ENCODE measurements at places on chromosomes 1 and 21.

GRCh38 chr1:74548961-74549750 lies 36.7 kb upstream of the LRRC53 start:
- DNase-seq: no peak

DNA sequence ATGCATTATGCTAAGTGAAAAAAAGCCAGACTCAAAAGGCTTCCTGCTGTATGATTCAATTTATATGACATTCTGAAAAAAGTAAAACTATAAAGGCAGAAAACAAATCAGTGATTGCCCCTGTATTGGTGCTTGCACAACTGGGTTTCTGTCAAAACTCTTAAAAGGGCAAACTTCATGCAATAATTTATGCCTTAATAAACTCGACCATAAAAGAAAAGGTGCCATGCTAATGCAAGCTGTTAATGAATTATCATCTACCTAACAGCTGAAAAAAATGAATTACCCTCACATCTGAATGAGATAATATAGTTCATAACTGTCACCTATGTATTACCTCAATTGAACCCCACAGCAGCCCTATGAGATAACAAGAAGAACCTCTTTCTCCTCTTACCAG lies 120.8 kb upstream of the ATP1A1 start:
- no peak for DNase-seq

DNA sequence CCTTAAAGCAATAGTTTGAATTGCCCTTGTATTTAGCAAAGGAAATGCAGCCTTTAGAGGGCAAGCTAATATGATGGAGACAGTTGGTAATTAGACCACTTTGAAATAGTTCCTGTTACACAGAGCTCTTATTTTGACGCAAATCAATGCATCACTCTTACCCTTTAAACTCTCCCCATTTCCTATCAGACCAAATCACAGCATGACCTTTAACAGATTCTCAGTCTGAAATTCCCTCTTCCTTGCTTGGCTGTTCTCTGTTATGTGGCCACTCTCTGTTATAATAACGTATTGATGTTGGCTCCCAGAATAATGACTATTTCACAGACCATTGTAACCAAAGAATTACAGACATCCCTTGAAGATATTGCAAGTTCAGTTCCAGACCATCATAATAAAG lies 66.9 kb upstream of the NGF start:
- DNase-seq: no peak

DNA sequence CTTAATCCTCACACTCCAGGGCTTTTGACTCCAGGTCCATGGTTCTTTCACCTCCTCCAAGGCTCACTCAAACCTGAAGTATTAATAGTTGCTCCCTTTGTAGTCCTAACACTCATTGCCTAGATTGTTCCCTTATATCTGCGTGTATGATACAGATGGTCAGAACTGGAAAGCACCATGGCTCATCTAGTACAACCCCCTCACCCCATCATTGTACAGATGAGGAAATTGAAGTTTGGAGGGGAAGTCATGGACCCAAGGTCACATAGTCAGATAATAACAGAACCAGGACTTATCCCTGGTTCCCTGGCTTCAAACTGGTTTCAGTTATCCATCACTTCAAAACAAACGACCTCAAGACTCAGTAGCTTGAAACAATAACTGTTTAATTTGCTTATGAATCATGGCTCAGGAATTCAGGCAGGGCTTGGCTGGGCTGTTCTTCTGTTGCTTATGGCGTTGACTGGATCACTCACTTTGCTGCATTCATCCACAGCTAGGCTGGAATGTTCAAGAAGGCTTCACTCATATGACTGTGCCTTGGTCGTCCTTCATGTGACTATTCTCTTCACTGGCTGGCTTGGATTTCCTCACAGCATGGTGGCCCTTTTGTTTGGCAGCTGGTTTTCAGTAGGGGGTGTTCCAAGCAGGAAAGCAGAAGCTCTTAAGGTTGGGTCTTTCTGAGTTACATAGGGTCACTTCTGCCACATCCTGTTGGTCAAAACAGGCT lies 5.0 kb downstream of the NOS1AP start:
- no peak for DNase-seq

DNA sequence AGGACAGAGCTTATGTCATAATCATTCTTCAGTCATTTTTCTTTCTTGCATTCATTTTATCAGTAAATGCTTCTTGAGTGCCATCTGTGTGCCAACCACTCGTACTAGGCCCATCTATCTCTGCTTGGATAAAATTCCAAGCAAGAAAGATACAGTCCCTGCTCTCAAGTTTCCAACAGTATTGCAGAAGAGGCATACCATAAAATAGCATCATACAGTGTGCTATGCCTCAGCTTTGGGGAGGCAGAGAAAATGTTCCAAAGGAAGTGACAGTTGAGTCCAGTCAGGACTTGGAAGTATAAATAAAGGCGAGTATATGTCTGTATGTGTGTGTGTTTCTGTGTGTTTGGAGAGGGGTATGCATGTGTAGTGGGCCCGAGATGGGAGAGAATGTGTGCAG lies 113.4 kb upstream of the HOOK1 start:
- DNase-seq: no peak

DNA sequence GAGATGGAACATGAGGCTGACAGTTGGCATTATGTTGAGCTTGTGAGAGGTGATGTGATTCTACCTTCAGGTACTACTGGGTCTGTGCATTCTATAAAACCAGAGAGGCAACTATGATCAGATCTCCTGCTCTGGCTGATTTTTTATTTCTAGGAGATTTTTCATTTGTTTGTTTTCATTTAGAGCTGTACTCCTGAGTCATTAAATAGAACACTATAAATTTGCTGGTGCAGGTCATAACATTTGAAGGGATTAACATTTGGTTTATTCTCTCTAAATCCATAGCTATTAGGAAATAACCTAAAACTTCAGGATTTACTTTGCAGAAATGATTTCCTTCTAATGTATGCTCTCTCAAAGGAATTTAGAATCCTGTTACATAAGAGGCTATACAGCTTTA lies 42.9 kb downstream of the MAGI3 start:
- DNase-seq: no peak

- no peak for DNase-seq
Observed at GRCh38 chr1:43885279-43885801, 48.3 kb upstream of the ARTN start.

GRCh38 chr1:208336137-208336518 lies 91.9 kb upstream of the PLXNA2 start:
- DNase-seq: no peak

- no peak for DNase-seq
Observed at GRCh38 chr1:44505210-44505993, 100.3 kb downstream of the RNF220 start.

DNA sequence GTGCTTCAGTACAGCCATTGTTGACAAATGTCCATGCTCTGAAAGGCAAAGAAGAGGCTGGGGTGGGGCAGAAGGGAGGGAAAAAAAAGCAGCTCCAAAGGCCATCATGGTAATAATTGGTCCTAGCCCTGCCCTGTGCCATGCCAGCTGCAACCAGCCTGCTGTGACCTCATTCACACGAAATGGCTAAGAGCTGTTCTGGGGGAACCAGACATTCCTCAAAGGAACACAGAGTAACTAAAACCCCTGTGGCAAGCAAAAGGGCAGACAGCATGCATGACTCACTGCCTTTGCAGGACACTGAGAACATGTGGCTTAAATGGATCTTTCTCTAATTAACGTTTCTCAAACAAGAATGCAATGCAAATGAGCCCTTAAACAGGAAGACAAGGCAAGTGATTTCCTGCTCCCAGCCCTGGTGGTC lies 42.3 kb downstream of the STYXL2 start:
- no peak for DNase-seq

DNA sequence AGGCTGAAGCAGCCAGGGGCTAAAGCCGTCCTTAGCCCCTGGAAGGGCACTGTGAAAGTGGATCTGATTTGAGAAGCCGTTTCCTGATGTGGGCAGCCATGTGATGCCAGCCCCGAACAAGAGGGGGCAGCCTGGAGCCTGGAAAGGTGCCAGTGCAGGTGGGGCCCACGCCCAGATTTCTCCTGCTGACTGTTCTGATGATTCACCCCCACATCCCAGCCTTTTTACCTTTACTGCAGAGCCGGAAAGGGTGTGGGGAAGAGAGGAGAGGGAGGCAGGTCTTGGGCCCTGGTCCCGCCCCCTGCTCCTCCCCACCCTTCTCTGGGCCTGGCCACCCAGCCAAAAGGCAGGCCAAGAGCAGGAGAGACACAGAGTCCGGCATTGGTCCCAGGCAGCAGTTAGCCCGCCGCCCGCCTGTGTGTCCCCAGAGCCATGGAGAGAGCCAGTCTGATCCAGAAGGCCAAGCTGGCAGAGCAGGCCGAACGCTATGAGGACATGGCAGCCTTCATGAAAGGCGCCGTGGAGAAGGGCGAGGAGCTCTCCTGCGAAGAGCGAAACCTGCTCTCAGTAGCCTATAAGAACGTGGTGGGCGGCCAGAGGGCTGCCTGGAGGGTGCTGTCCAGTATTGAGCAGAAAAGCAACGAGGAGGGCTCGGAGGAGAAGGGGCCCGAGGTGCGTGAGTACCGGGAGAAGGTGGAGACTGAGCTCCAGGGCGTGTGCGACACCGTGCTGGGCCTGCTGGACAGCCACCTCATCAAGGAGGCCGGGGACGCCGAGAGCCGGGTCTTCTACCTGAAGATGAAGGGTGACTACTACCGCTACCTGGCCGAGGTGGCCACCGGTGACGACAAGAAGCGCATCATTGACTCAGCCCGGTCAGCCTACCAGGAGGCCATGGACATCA lies at the start of gene SFN:
TSS of gene SFN (plus strand) at position 369 of the 904 bp plus-strand sequence. CDS start at position 433, 64 bp downstream.
- DNase-seq: no peak

- DNase-seq: no peak
Observed at GRCh38 chr1:25537153-25537831, 6.1 kb upstream of the LDLRAP1 start.

DNA sequence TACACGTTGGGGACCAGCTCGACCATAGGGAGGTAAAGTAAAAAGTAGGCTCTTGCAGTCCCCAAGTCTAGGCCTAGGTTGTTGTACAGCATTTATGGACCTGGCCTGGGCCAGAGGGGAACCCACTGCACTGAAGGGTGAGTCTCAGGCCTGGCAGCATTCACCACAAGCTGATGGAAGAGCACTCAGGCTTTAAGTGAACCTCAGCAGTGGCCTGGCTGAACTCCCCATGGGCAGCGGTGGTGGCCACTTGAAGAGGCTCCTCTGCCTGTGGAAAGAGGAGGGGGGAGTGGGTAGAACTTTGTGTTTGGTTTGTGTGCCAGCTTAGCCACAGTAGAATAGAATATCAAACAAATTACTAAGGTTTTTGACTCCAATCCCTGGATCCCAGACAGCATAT lies 176.2 kb upstream of the PRMT6 start:
- DNase-seq: no peak

DNA sequence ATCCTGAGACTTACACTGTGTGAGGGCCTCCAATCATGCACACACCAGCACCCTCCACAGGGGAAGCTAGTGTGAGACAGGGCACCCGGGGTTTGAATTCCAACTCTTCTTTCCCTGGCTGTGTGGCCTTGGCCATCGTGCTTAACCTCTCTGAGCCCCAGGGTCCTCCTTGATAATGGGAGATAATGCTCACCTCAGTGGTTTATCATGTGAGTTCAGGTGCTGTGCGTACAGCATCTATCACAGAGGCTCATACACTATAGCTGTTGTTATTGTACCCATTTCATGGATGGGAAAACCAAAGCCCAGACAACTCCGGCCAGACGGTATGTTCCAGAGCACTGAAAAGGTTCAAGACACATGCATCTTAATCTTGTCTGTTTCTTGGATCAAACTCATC lies 16.0 kb upstream of the UBXN10 start:
- DNase-seq: no peak

GRCh38 chr1:203172184-203173010 lies 3.2 kb downstream of the MYBPH start:
- no peak for DNase-seq

GRCh38 chr1:27724961-27725373 lies 794 bp upstream of the FAM76A start:
- DNase-seq: peak; percentile 90

- DNase-seq: no peak
Observed at GRCh38 chr1:33815061-33815460, 48.8 kb upstream of the HMGB4 start.

DNA sequence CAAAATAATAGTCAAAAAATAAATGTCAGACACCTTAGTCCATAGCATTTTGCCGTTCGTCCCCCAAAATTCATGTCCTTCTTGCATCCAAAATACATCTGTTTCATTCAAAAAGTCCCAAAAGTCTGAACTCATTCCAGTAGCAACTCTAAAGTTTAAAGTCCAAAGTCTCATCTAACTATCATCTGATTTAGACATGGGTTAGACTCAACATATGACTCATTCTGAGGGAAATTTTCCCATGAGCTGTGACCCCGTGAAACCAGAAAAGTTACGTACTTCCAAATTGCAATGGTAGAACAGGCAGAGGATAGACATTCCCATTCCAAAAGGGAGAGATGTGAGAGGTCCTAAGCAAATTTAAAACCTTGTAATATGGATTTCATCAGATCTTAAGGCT lies 48.6 kb upstream of the CACHD1 start:
- no peak for DNase-seq

GRCh38 chr1:227785805-227786671 lies 29.4 kb upstream of the PRSS38 start:
- DNase-seq: peak; percentile 86

- DNase-seq: no peak
Observed at GRCh38 chr1:22884806-22885530, 87.7 kb downstream of the LACTBL1 start.

DNA sequence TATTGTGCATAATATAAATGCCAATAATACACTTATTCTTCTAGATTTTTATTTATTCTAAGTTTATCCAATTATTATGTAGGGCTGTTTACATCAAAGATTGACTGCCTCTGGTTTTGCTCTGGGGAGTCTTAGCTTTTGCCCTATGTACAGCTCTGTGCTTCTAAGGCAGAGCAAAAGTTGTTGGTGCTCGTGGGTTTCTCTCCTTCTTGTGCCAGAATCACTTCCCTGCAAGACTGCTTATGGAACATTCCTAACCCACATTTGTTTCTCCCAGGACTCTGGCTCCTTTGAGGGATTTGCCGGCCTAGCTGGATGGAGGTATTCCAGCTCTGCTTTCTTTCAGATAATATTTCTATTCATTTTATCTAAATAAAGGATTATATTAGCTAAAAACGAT lies 849.1 kb downstream of the USP25 start:
- no peak for DNase-seq

DNA sequence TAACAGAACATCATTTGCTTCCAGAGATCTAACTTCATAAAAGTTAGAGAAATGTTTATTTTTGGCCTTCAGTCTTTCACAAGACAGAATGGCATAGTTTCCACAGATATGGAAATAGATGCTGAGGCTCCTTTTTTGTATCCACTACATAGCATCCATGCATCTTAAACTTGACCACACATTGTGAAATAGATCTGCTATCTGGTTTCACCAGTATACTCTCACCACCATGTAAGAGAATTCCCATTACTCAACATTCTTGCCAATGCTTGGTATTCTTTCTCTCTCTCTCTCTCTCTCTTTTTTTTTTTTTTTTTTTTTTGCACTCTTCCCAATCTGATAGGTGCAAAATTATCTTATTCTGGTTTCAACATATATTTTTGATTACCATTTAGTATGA lies 52.1 kb upstream of the PRMT6 start:
- DNase-seq: no peak

GRCh38 chr1:36523850-36524249 lies 41.1 kb upstream of the CSF3R start:
- DNase-seq: peak; percentile 28
